ENCODE measurements at places on chromosomes 13 and 19.

DNA sequence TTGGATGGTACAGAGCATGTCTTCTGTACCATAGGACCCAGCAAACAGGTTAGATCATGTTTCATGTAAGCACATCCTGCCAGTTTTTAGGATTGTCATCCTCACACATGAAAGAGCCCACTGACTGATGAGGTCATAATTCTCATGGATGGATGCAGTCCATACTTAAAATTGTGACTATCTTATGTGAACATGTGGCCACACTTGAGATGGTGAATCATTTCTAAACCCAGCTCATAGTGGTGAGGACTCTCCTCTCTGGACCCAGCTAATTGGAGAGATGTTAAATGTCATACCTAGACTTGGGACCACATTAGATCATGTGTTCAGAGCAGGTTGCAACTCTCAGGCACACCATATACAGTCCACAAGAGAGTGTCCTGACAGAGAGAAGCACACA is 24.8 kb upstream of the ZNF254 start:
- no peak for DNase-seq

DNA sequence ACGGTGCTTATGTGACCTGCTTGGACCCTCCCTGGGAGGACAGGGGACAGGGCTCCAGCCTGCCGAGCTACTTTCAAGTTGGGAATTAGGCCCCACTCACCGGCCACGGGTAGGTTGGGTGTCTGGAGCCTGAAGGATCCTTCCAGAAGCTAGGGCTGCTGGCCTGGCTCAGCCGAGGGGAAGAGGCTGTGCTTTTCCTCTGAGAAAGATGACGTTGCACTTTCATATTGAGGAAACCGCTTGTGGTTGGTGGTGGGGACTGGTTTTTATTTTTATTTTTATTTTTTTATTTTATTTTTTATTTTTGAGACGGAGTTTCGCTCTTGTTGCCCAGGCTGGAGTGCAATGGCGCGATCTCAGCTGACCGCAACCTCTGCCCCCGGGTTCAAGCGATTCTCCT is at the start of gene TMEM150B:
TSS of gene TMEM150B (minus strand) at position 170 of the 400 bp plus-strand sequence. CDS start 4,305 bp downstream, outside the sequence.
- DNase-seq: no peak

DNA sequence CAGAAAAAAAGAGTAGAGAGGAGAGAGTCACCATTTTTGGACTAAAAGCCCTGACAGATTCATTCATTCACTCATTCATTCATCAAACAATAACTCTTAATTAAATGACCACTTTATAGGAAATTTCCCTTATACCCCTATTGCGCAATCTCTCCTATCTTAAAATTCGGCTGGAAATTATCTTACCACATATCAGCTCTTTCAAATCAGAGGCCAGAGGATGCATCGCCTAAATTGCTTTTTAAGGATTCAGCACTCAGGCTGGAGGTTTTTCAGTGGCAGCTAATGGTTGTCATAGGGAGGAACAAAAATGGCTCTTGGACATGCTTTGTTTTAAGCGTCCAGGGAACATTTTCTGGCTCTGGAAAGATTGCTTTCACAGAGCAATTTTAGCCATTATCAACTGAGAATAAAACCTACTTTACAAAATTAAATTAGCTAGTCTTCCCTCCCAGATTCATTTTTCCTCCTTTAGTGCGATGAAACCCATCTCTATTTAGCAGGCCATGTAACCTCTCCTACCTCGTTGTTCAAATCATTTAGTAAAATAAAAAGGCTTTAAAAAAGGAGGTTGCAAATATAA is 115.2 kb downstream of the OLFM4 start:
- DNase-seq: no peak

GRCh38 chr13:61294467-61295191 is 121.0 kb downstream of the PCDH20 start:
- no peak for DNase-seq

DNA sequence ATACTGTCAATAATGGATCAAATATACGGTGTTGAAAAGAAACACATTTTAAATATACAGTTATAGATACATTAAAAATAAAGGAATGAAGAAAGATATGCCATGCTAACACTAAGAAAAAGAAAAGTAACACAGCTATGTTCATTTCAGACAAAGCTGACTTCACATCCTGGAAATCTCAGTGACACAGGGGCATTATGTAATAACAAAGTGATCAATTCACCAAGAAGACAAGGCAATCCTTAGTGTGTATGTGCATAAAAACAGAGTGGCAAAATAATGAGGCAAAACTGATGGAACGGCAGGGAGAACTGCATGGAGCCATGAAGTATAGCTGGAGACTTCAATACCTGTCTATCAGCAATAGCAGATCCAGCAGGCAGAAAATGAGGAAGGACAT is 13.1 kb downstream of the ZNF14 start:
- DNase-seq: no peak

DNA sequence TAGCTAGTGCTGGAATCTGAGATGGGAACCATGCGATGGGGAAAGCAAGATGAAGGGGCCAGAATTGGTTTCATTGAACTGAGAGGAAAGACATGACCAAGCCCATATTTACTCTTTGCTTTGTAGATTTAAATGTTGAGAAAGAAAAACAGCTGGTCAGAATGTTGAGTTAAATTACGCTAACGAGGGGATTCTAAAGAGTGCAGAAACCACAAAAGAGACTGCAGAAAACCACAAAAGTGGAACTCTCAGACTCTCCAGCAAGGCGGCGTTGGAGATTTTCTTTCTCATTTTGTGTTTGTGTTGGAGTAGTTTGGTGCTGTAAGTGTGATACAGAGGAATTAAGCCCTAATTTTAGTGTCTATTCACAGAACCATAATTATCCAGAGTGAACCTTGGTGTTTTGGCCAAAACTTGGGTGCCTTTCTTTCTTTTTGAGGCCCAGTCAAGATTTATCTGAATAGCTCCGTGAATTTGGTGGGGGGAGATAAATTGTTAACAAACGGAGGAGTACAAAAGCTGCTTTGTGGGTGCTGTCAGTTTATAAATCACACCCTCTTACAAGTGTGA is 26.3 kb downstream of the SAE1 start:
- DNase-seq: no peak

- DNase-seq: no peak
Measured at GRCh38 chr13:110225609-110226574, 81.1 kb downstream of the COL4A1 start.

- peak; percentile 85 for DNase-seq
Measured at GRCh38 chr19:11964858-11965645, at the start of gene ZNF763. Gene ZNF763, plus strand, starts transcription at chr19:11965040. Its CDS starts 169 bp downstream, at chr19:11965209.

DNA sequence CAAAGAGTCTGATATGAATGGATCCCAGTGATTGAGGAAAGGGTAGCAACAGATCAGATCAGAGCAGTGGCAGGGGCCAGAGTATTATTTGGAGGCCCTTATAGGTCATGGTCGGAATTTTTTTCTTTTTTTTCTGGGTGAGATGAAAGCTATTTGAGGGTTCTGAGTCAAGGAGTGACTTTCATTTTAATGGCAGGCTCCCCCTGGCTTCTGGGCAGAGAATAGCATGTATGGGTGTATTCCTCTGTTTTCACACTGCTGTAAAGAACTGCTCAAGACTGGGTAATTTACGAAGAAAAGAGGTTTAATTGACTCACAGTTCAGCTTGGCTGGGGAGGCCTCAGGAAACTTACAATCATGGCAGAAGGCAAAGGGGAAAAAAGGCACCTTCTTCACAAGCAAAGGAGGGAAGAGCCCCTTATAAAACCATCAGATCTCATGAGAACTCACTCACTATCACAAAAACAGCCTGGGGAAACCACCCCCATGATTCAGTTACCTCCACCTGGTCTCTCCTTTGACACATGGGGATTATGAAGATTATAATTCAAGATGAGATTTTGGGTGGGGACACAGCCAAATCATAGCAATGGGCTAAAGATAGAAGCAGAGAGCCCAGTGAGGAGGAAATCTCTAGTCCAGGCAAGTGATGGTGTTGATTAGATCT is 3.0 kb upstream of the SLC6A16 start:
- peak; percentile 31 for DNase-seq

DNA sequence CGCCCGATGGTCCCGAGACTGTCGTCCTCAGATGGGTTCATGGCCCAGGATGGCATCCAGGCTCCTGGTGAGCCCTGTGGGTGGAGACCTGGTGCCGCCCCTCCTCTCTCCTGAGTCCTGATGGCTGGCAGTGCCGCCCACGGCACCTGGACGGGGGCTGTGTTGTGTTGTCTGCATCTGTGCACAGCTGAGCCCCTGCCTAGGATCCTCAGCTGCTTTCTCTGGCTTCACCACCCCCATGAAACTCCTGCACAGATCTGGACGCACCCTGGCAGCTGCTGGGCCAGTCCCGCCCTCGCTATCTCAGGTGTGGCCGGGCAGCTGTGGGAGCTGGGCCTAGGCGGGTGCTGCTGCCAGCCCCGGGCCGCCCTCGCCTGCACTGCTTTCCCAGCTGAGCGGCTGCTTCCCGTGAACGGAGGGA is 27.7 kb downstream of the MCF2L start:
- DNase-seq: no peak

- no peak for DNase-seq
Measured at GRCh38 chr13:98984983-98985382, 7.1 kb upstream of the DOCK9 start.

DNA sequence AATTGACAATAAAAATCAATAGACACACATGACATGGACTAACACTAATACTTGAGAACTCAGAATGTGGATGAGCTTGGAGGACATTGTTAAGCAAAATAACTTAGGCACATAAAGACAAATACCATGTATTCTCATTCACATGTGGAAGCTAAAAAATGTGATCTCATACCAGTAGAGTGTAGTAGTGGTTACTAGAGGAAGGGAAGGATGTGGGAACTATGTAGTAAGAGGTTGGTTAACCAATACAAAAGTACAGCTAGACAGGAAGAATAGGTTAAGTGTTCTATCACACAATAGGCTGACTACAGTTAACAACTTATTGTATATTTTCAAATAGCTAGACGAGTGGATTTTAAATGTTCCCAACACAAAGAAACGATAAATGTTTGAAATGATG is 415.8 kb upstream of the KLF12 start:
- no peak for DNase-seq

- DNase-seq: no peak
Measured at GRCh38 chr19:13841086-13841961, 35.6 kb upstream of the NANOS3 start.

DNA sequence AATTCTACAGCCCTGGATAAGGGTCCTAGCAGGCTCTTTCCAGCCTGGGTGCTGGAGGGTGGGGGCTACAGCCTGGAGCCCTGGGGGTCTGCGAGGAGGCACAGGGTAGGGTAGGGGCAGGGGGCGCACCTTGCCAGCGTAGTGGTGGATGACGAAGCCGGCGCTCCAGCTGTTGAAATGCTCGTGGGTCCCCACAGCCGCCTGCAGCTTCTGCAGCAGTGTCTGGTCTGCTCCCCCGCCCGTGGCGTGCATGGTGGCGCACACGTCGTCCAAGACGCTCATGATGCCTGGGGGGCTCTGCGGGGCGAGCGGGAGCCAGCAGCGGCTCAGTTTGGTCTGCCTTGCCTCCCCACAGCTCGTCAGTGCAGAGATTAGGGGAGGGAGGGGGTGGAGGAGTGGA is 30.2 kb upstream of the ZNF414 start:
- no peak for DNase-seq

DNA sequence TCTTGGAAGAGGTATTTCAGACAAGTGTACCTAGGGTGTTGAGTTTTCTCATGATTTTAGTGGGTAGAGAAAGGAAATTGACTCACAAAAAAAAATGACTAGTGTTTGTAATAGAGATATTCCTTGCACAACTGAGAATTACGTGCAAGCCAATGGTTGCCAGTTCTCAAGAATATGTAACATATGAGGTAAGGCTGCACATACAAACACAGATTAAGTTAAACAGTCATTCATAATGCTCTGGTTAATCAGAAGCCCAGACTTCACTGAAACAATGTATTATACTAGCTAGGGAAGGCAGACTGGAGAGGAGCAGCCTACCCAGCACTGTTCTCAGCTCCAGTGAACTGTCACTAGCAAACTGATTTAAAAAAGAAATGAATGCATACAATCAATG is 418.3 kb downstream of the DIAPH3 start:
- no peak for DNase-seq

- DNase-seq: no peak
Measured at GRCh38 chr13:33004511-33004910, 11.7 kb upstream of the KL start.

DNA sequence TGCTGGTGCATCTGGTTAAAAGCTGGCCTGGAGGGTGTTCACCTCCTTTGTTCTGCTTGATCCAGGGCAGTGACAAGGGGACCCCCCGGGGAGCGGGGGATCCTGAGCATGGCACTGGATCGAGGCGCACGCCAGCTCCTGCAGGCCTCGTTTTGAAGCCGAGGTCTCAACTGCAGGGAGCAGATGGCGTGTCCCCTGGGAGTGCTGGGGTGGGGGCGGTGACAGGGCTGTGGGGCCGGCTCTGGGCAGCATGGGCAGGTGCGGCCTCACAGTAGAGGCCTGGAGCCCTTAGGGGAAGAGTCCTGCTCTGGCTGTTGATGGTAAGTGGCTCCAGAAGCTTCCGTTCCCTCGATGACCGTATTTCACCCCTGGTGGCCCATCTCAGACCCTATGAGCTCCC is 51.8 kb downstream of the CRTC1 start:
- DNase-seq: no peak

DNA sequence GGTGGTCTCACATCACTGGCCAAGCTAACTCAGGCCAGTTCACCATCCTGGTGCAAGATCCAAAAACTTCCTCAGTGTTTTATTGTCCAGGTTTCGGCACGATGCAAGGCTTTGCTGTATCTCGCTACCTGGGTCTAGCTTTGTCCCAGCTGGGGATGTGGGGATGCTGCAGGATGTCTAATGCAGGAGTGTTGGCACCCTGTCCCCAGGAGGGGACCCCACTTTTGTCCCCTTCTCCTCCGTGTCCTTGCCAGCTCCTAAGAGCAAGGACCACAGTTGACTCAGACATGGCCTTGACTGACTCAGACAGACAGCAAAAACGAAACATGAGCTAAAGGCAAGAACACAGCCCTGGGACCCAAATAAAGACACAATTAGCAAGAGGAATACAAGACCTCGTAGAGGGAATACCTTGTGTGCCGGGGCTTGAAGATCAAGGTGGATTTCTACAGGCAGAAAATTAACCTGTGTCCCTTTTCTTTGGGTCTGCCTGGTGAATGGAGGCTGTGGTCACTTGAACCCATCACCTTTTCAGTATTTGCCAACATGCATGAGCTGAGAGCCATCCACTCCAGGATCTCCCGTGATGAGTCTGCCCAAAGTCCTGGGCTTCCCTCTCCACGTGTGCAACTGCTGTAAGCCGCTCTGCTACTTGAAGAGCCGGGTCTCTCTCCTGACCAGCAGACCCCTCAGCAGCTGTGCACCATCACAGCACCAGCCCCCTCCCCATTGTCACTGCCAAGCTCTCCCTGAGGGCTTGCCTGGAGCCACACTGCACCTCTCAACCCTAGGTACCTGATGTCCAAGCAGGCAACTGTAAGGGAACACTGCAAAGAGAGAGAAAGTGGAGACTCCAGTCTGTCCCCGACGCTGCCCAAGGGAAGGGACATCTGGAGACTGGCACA is 149.5 kb upstream of the ZNF507 start:
- DNase-seq: no peak

GRCh38 chr13:113794086-113794485 is 35.1 kb downstream of the TMEM255B start:
- no peak for DNase-seq
